ENCODE measurements at places on chromosomes 6 and 20.

GRCh38 chr6:72316675-72317380 is 305.0 kb upstream of the KCNQ5 start:
- no peak overlapping the region for H3K4me3 ChIP-seq
- no peak for DNase-seq
- no peak overlapping the region for H3K27ac ChIP-seq
- peaks cover 8% of the 10 kb centered on the region for H3K27me3 ChIP-seq
- no peaks in the 10 kb centered on the region for H3K36me3 ChIP-seq

DNA sequence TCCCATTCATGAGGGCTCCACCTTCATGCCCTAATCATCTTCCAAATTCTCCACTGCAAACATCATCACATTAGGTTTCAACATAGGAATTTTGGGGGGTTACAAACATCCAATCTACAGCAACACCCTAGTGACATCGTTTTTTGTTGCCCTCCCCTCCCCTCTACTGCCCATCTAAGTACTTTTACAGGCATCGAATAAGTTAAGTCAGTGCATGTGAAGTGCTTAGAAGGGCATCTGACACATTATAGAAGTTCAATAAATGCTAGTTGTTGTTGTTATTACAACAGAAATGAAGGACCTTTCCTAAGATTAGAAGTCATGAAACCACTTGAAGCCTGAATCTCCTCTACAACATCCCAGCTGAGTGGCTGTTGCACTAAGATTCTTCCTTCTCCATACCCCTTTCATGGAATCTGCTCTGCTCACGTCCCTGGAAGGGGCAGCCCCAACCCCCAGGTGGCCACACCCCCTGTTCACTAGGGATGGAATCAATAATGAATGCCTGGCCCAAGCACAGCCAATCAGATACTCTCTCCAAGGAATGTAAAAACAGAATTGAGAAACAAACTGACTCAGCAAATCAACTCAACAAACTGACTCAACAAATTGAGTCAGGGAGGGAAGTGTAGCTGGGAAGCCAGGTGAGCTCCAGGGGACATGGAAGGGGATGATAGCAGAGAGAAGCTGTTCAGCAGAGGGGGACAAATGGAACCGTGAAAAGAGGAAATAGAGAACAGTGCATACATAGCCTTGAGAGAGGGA is 3.9 kb upstream of the LRP11 start:
- H3K27me3 ChIP-seq: no peaks in the 10 kb centered on the region
- H3K4me3 ChIP-seq: no peak overlapping the region
- no peak for DNase-seq

DNA sequence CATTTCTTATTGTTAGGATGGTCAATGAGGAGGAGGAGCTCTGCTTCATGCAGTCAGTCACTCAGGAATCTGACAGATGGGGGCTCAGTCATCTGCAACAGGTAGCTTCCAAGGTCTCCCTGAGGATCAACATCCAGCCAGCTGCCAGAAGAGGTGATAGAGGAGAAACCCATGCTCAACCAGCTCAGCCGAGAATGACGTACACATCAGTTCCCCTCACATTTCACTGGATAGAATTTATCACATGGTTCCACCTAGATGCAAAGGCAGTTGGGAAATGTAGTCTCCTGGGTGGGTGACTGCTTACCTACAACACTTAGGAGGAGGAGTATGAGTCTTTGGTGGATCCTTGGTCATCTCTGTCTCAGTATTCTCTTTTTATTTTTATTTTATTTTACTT is 144.5 kb downstream of the CEBPB start:
- peaks cover 7% of the 10 kb centered on the region for H3K27me3 ChIP-seq
- peaks cover 14% of the 10 kb centered on the region for H3K4me1 ChIP-seq
- H3K4me3 ChIP-seq: no peak overlapping the region
- no peak for DNase-seq
- no peaks in the 10 kb centered on the region for H3K36me3 ChIP-seq

- H3K4me1 ChIP-seq: peaks cover 2% of the 10 kb centered on the region
- DNase-seq: no peak
- peaks cover 4% of the 10 kb centered on the region for H3K36me3 ChIP-seq
- peaks cover 7% of the 10 kb centered on the region for H3K27me3 ChIP-seq
- H3K27ac ChIP-seq: no peak overlapping the region
Measured at GRCh38 chr20:51333446-51333845, 209.1 kb downstream of the NFATC2 start.

- H3K36me3 ChIP-seq: peaks cover 2% of the 10 kb centered on the region
- peaks cover 14% of the 10 kb centered on the region for H3K27me3 ChIP-seq
- DNase-seq: no peak
- H3K27ac ChIP-seq: no peak overlapping the region
Measured at GRCh38 chr6:114000069-114000468, 29.1 kb upstream of the HDAC2 start.

GRCh38 chr6:34839666-34840352 is 47.9 kb downstream of the BLTP3A start:
- no peaks in the 10 kb centered on the region for H3K27me3 ChIP-seq
- H3K36me3 ChIP-seq: peaks cover 18% of the 10 kb centered on the region
- no peak overlapping the region for H3K27ac ChIP-seq
- no peak overlapping the region for H3K4me3 ChIP-seq
- H3K4me1 ChIP-seq: no peaks in the 10 kb centered on the region

DNA sequence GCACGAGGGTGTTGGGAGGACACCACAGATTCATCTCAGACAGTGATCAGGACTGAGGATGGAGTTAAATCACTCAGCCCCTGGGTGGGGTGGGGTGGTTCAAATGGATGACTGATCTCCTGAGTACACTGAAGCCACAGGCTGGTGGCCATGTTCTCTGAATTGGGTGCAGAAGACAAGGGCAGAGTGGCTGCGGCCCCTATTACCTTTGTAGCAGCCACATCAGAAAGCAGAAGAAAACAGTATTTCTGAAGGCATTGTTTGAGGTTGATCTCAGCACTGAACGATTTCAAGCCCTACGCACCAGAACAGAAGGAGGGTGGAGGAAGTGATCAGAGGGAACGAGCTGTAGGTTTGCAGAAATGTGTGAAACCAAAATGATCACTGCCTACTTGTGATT is 71.6 kb downstream of the SH3BGRL2 start:
- H3K27me3 ChIP-seq: peaks cover 3% of the 10 kb centered on the region
- no peak overlapping the region for H3K27ac ChIP-seq
- H3K4me3 ChIP-seq: no peak overlapping the region
- DNase-seq: no peak
- no peaks in the 10 kb centered on the region for H3K36me3 ChIP-seq

GRCh38 chr6:129663531-129663930 is 46.4 kb downstream of the ARHGAP18 start:
- H3K27ac ChIP-seq: no peak overlapping the region
- DNase-seq: no peak
- H3K4me3 ChIP-seq: no peak overlapping the region
- no peaks in the 10 kb centered on the region for H3K27me3 ChIP-seq
- H3K4me1 ChIP-seq: peaks cover 16% of the 10 kb centered on the region

DNA sequence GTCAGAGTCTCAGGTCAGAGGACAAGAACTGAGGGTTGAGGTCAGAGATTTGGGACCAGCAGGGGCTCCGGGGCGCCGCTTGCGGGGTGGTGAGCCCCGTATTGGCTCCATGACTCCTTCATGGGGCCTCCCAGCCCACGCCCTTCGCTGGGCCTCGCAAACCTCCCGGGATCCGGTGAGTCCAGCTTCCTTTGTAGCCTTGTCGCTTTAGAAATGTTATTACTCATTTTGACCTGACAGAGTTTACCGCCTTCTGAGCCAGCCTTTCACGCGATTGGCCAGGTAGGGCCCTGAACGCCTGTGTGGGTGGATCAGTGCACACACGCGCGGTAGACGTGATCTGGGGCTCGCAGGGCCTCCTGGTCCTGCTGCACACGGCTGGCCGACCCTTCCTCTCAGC is 181.1 kb downstream of the ERMARD start:
- peaks cover 4% of the 10 kb centered on the region for H3K36me3 ChIP-seq
- peaks cover 18% of the 10 kb centered on the region for H3K27me3 ChIP-seq
- H3K27ac ChIP-seq: no peak overlapping the region
- no peaks in the 10 kb centered on the region for H3K4me1 ChIP-seq
- DNase-seq: no peak
- H3K4me3 ChIP-seq: no peak overlapping the region

DNA sequence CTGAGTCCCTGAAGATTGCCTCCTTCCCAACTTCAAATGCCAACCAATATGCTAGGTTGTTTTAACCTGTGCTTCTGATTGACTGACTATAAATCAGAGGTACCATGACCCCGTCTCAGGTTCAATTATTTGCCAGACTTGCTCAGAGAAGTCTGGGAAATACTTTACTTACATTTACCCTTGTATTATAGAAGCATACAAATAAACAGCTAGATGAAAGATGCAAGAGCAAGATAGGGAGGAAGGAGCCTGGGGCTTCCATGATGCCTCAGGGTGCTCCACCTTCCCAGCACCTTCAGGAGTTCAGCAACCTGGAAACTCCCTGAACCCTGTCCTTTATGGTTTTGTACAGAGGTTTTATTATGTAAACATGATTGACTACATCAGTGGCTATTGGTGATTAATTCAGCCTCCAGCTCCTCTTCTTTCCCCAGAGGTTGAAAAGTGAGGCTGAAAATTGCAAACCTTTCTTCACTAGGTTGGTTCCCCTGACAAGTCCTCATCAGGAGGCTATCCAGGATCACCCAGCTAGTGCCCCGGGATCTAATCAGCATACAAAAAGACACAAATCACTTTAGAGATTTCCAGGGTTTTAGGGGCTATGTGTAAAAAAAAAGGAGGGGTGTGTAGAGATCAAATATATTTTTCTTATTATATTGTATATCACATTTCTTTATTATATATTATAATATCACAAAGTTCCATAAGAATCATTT is 547.7 kb downstream of the EPM2A start:
- no peak overlapping the region for H3K4me3 ChIP-seq
- H3K4me1 ChIP-seq: no peaks in the 10 kb centered on the region
- DNase-seq: no peak
- H3K27ac ChIP-seq: no peak overlapping the region
- no peaks in the 10 kb centered on the region for H3K27me3 ChIP-seq

- DNase-seq: no peak
- H3K36me3 ChIP-seq: no peaks in the 10 kb centered on the region
- no peaks in the 10 kb centered on the region for H3K4me1 ChIP-seq
- H3K4me3 ChIP-seq: no peak overlapping the region
- H3K27me3 ChIP-seq: no peaks in the 10 kb centered on the region
Measured at GRCh38 chr6:115067690-115068447, 725.0 kb upstream of the HS3ST5 start.

DNA sequence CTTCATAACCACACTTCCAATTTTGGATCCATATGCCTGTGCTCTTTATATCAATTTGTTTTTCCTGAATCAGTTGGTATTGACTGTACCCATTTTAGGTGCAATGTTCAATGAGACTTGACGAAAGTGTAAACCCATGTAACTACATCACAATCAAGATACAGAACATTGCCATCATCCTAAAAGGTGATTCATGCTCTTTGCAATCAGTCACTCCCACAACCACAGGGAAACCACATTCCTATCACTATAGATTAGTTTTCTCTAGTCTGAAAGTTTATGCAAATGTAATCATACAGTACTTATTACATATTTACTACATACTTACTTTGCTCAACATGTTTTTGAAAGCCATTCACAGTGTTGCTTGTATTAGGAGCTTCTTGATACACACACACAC is 167.4 kb downstream of the ADGRG6 start:
- H3K27me3 ChIP-seq: peaks cover 2% of the 10 kb centered on the region
- H3K4me3 ChIP-seq: no peak overlapping the region
- DNase-seq: no peak
- H3K36me3 ChIP-seq: no peaks in the 10 kb centered on the region
- no peaks in the 10 kb centered on the region for H3K4me1 ChIP-seq
- H3K27ac ChIP-seq: no peak overlapping the region

- peaks cover 11% of the 10 kb centered on the region for H3K27me3 ChIP-seq
- no peak overlapping the region for H3K27ac ChIP-seq
- H3K4me1 ChIP-seq: peaks cover 4% of the 10 kb centered on the region
- no peak overlapping the region for H3K4me3 ChIP-seq
- DNase-seq: no peak
Measured at GRCh38 chr6:163255265-163255664, 159.3 kb upstream of the QKI start.

DNA sequence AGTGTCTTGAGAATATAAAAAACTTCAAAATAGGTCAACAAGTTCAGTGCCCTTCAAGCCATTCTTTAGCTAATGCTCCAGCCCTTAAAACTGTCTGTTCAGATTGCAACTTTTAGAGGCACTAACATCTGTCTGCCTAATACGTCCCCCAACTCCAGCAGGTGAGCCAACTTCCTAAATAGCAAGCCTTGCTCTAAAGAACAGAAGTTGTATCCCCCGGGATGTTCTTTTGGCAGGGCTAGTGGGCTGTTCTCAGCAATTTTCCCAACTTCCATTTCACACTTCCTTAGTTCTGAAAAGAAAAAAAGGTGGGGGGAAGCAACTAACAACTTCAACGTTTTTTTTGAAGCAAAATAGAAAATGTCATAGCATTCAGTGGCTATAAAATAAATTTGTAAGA is 290.0 kb upstream of the PTCHD4 start:
- no peaks in the 10 kb centered on the region for H3K36me3 ChIP-seq
- no peaks in the 10 kb centered on the region for H3K4me1 ChIP-seq
- H3K27ac ChIP-seq: no peak overlapping the region

GRCh38 chr20:64139199-64140060 is 24.8 kb upstream of the MYT1 start:
- peaks cover 4% of the 10 kb centered on the region for H3K36me3 ChIP-seq
- H3K4me1 ChIP-seq: peaks cover 3% of the 10 kb centered on the region
- H3K4me3 ChIP-seq: no peak overlapping the region
- H3K27me3 ChIP-seq: peaks cover 13% of the 10 kb centered on the region

- H3K27ac ChIP-seq: no peak overlapping the region
- no peak overlapping the region for H3K4me3 ChIP-seq
- no peaks in the 10 kb centered on the region for H3K27me3 ChIP-seq
- DNase-seq: no peak
- no peaks in the 10 kb centered on the region for H3K36me3 ChIP-seq
Measured at GRCh38 chr6:118317581-118318563, 230.2 kb upstream of the PLN start.

GRCh38 chr6:52317211-52317610 is 32.7 kb upstream of the MCM3 start:
- no peak for DNase-seq
- no peak overlapping the region for H3K4me3 ChIP-seq
- H3K27ac ChIP-seq: no peak overlapping the region
- no peaks in the 10 kb centered on the region for H3K36me3 ChIP-seq
- peaks cover 8% of the 10 kb centered on the region for H3K4me1 ChIP-seq

- H3K4me3 ChIP-seq: no peak overlapping the region
- no peaks in the 10 kb centered on the region for H3K27me3 ChIP-seq
- peaks cover 26% of the 10 kb centered on the region for H3K4me1 ChIP-seq
- H3K36me3 ChIP-seq: peaks cover 8% of the 10 kb centered on the region
Measured at GRCh38 chr6:116398316-116399010, 27.7 kb downstream of the DSE start.

All from memory B cell (primary cell).